ENCODE measurements at places on chromosomes 3 and 15.

DNA sequence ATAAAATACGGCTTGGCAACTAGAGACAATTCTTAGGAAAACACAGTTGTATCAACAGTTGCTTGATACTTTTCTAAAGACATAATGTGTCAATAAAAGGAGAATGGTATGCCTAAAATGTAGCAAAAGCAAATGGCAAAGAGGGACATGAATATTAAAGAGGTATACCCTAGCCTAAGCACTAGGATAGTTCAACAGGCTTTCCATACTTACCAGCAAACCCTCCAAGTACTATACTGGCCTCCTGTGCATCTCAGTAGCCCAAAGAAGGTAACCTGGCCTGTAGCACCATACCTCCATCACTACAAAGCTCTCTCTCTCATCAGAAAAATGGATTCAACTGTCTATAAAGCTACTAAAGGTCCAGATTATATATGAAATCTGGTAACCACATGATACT lies 7.5 kb downstream of the SETD2 start:
- no peak for DNase-seq

- no peak for DNase-seq
Observed at GRCh38 chr3:38027466-38028465, 1.7 kb downstream of the PLCD1 start.

- DNase-seq: no peak
Observed at GRCh38 chr3:49781415-49782199, 4.7 kb downstream of the IP6K1 start.

DNA sequence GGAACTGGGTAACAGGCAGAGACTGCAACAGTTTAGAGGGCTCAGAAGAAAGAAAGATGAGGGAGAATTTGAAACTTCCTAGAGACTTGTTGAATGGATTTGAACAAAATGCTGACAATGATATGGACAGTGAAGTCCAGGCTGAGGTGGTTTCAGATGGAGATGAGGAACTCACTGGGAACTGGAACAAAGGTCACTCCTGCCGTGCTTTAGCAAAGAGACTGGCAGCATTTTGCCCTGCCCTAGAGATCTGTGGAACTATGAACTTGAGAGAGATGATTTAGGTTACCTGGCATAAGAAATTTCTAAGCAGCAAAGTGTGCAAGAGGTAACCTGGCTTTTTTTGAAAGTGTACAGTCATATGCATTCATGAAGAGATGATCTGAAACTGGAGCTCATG lies 11.7 kb downstream of the EIF5A2 start:
- DNase-seq: no peak

GRCh38 chr3:99874237-99875002 lies 56.8 kb downstream of the CMSS1 start:
- no peak for DNase-seq

- no peak for DNase-seq
Observed at GRCh38 chr3:4395448-4395847, 71.6 kb downstream of the SUMF1 start.

DNA sequence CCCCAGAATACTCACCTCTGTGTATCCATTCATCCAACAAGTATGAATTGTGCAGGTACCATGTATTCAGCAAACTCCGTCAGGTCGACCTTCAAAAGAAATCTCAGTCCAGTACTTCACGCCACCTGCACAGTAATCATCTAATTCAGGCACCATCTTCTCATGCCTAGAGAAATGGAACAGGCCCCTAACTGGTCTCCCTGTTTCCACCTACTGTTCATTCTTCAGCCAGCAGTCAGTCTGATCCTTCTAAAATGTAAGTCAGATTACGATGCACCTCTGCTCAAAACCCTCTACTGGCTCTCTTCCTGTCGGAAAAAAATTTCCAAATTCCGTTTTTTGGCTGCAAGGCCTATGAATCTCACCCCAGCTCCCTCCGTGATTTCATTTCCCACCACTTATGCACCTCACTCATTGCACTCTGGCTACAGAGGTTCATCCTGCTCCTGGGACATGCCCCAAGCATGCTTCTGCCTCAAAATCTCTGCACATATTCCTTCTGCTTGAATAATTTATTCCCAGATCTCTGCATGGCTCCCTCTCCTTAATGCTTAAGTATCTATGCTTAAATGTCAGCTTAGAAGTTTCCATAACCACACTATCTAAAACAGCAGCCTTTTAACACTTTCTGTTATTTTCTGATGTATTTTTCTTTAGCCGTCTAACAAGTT lies 47.5 kb upstream of the PPP2R3A start:
- no peak for DNase-seq

GRCh38 chr3:128383316-128384235 lies 83.1 kb downstream of the DNAJB8 start:
- DNase-seq: no peak

- DNase-seq: no peak
Observed at GRCh38 chr15:44081026-44082013, 113.8 kb downstream of the FRMD5 start.

DNA sequence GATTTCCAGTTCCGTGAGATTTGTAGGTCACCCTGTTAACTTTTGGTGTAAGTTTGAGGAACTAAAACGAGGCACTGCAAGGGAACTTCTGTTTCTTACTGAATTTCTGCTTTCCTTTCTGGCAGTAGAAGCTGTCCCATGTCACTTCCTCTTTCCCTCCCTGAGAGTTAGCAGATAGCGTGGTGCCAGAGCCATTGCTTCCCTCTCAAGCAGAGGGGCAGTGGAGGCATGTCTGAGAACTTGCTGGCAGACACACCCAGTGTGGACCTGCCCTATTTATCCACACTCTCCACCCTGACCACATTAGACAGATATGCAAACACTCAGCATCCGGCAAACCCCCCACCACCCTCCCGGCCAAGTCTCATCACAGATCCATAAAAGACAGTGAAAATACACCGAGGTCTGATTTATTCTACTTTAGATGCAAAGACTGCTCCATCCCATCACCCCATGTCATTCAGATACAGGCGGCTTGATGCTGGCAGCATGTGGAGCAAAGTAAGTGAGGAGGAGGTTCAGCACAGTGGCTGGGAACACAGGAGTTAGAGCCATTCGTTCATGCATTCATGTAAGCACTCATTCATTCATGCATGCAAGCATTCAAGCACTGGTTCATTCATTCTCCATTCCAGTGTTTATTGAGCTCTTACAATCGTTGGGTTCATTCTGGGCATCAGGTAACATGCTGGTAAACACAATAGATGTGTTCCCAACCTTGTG lies 324.7 kb downstream of the SHQ1 start:
- no peak for DNase-seq

DNA sequence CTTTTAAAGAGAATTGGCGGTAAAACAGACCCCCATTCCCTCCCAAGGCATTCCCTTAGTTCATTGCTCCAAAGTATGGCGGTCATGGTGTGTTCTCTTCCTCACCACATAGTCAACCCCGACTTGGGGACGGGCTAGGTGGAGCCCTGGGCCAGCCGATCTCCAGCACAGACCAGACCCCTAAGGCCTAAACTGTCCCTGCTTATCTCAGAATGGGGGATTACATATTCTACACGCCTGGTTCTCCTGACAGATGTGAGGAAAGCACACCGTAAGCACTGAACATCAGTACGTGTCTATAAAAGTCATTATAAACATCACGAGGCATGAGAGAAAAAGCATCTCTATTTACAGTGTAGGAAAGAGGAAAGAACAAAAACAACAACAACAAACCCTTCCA lies 244.5 kb upstream of the STT3B start:
- no peak for DNase-seq

GRCh38 chr15:92600856-92601255 lies 54.7 kb downstream of the FAM174B start:
- no peak for DNase-seq

DNA sequence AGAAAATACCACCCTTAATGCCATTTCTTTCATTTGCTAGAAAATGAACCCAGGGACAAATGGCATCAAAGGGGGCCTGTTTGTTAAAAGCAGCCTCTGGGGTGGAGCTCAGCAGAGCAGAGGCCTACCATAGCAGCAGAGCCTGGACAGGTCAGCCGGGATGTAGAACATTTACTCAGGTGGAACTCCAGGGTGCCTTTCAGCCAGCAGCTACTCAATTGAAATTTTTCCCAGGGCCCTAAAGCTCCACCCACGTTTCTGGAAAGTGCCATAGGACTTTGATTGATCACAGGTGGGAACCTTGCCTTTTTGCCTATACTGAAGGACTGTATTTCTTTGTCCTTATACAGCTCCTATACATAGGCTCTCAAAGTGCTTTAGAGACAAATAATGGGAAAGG lies 74.5 kb upstream of the C15orf61 start:
- no peak for DNase-seq

- DNase-seq: no peak
Observed at GRCh38 chr15:90611157-90611556, 81.4 kb downstream of the CRTC3 start.

- DNase-seq: no peak
Observed at GRCh38 chr3:118682921-118683320, 351.7 kb downstream of the IGSF11 start.

- no peak for DNase-seq
Observed at GRCh38 chr3:187858041-187858440, 112.8 kb upstream of the BCL6 start.

DNA sequence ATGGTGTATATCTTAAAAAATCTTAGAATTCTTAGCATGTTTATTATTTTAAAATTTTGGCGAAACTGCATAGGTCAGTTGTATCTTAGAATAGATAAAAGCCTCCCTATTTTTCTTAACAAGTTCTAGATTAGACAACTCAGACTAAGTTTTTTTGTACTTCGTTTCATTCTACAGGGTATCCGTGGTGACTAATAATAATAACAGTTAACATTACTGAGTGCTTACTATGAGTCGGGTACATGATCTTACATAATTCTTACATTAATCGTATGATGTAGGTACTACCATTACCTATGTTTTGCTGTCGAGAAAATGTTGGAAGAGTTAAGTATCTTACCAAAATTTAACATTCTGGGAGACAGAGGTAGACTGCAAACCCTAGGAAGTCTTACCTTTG lies 60.7 kb downstream of the UBE2E2 start:
- no peak for DNase-seq

- DNase-seq: no peak
Observed at GRCh38 chr3:39021029-39021428, 30.7 kb downstream of the SCN11A start.

DNA sequence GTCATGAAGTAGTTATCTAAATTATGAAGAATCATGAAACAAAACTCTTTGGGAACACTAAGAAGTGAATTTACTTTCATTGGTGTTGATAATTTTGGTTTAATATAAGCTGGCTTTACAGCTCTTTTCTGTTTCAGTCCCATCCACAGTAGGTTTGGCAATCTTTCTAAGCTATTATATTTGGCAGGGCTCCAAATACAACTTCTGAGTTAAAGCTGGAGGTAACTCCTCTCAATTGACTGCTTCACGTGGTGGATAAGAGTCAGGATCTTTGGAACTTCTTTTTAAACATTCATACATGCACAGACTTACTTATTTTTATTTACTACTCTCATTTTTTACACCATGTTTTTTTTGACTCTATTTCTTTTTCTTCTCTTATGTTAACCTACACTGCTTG lies 106.5 kb upstream of the EPHA3 start:
- DNase-seq: no peak

- no peak for DNase-seq
Observed at GRCh38 chr15:28994142-28994830, 108.5 kb downstream of the APBA2 start.

DNA sequence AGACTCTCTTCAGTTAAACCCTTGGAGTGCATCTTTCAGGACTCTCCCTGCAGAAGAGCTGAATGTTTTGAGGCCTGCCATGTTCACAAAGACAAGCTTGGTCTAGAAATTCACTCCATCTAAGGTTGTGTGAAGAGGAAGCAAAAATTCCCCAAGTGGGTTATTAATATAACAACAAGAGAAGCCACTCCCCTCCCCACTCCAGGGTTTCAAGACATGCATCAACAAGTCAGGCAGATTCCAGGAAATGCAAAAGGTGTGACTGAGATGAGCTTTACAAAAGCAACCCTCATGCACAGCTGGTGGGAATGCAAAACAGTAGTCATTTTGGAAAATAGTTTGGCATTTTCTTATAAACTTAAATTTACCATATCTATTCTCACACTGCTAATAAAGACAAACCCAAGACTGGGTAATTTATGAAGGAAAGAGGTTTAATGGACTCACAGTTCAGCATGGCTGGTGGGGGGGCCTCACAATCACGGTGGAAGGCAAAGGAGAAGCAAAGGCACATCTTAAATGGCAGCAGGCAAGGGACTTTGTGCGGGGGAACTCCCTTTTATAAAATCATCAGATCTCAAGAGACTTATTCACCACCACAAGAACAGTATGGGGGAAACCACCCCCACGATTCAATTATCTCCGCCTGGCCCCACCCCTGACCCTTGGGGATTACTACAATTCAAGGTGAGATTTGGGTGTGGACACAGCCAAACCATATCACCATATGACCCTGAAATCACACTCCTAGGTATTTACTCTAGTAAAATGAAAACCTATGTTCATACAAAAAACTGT lies 31.3 kb downstream of the TARS3 start:
- no peak for DNase-seq

- DNase-seq: no peak
Observed at GRCh38 chr3:11944052-11944673, 60.0 kb upstream of the SYN2 start.

DNA sequence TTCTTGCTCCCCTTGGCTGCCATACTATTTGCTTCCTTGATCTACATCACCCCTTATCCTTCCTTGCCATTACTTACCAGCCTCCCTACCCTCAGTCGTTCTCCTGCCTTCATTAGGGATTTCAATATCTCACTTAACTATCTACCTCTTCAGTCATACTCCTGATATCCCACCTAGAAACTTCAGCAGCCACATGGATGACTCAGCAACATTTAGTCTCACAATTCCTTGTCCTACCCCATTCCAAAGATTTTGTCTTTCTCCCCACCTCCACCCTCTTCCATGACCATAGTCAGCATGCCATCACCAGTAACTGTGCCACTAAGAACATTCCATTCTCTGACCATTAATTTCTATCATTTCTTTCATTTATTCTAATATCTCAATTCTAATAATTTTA lies 18.4 kb downstream of the UPK1B start:
- no peak for DNase-seq

- no peak for DNase-seq
Observed at GRCh38 chr3:126155819-126156218, 24.6 kb downstream of the ALDH1L1 start.
